ENCODE measurements at places on chromosomes 2 and 18.
A peak's percentile ranks its signal among the peaks of the same experiment; 100 is the strongest.

DNA sequence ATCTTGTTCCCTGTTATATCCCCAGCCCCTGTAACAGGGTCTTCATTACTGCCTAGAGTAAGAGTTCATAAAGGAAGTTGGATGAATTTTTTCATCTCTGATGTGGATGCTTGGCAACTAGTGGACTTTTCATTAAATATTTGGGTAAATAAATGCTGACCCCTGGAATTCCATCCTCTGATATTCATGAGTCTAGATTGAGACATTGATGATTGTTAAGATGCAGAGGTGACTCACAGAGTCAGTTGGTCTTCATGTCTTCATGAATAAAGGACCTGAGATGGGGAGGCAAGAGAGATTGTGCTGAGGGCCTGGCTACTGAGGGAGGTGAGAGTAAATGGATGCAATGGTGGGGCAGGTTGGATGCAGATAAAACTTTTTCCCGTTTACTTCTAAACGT is 132.7 kb upstream of the NT5C1B start:
- DNase-seq: no peak

- peak; percentile 19 for DNase-seq
These were observed 100.7 kb upstream of the STK39 start for GRCh38 chr2:168348076-168348475.

GRCh38 chr2:11945139-11946126 is 199.0 kb downstream of the LPIN1 start:
- DNase-seq: no peak

GRCh38 chr18:5627776-5628511 is 84.1 kb upstream of the EPB41L3 start:
- DNase-seq: no peak

- no peak for DNase-seq
These were observed 122.6 kb downstream of the CABLES1 start for GRCh38 chr18:23257686-23258565.

DNA sequence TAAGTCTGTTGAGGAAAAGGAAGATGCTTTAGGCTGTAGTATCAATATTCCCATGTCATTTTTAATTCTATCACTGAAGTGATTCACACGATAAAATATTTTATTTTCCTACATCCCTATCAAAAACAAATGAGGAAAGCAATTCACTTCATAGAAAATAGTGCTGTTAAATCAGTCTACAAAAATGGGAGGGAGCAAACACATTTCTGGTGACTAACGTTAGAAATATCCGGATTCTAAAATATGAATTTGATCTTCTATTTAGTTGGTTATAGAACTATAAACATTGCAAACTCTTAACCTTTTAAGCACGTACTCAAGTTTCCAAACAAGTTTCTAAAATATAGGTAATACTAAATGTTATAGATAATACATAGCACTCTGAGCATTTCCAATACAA is 20.8 kb downstream of the ATF2 start:
- DNase-seq: no peak

DNA sequence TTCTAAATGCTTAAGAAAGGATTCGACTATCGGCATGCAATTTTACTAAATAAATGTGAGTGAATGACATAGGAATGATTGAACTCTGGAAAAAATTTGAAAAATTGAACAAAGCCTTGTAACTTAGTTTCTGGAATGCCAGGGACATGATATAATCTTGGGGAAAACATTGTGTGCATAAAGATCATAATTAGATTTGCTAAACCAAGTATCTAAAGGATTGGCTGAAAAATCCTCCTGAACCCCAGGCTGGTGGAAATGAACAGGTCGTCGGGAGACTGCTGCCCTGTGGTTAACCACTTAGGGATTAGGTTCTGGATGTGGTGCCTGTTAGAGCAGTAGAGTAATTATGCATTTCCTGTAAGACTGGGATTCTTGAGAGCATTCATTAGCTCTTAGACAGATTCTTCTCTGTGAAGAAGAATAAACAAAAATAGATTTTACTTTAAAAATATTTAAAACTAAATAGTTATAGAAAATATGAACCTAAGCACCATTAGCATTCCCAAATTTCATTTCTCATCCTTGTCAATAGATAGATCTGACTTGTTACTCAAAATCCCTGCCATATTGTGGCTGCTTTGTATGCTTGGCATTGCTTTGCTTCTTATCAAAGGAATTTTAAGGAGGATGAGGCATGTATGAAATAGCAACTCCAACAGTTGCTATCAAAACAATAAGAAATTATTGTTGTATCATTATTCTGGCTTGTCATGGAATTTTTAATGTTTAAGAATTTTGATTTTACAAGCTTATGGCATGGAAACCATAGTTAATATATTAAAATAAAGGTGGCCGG is 55.9 kb downstream of the LYPD6B start:
- no peak for DNase-seq

GRCh38 chr2:20617081-20617575 is 33.8 kb downstream of the HS1BP3 start:
- peak; percentile 44 for DNase-seq

- DNase-seq: no peak
These were observed 858.7 kb upstream of the ACVR2A start for GRCh38 chr2:146986161-146986560.

- peak; percentile 15 for DNase-seq
These were observed 107.9 kb downstream of the PRKCE start for GRCh38 chr2:45759310-45759851.

DNA sequence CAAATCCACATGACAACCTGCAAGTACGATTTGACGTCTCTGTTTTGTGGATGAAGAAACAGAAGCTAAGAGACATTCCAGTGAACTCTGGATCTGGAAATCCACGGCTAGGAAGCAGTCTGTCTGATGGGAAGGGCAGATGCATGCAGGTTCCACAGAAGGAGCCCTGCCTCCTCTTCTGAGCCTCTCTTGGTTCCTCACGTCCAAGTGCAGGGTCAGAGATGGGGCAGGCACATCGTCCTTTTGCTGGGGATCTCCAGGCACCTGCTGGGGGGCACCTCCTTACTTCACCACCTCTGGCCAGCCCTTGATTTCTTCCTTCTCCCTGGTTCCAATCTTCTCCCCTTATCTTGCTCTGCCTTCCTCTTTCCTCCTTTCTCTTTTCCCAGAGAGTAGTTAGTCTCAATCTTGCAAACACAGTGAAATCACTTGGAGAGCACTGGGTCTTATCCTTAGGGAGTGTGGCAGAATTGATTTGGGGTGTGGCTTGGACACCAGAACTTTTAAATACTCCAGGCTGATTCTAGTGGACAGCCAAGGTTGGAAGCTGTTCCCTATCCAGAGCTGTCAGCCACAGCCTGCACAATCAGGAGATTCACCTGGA is 137.8 kb downstream of the BCL2 start:
- DNase-seq: no peak

DNA sequence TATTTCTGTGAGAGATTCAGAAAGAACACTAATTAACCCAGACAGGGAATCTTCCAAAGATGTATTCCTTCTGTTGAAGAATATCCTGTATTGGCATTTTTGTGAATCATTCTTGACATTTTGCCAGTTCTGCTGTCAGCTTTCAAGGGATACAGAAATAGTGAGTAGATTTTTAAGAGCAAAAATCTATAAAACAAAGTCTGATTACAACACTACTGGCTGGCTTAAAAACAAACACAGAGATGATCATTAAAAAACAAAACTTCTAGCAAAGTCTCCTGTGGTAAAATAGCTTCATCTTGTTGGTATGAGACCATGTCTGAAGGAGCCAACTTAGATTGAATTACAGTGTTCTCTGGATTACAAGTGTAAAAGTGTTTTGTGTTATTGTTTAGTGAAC is 866.3 kb upstream of the KLHL29 start:
- no peak for DNase-seq

- DNase-seq: no peak
These were observed 18.9 kb downstream of the TET3 start for GRCh38 chr2:74003494-74004211.

- peak; percentile 88 for DNase-seq
These were observed at the start of gene ZNF514 for GRCh38 chr2:95159690-95160449. Gene ZNF514 (minus strand): TSS chr2:95159848. CDS start chr2:95153253, 6,595 bp downstream.

GRCh38 chr2:158618891-158619490 is 162.2 kb downstream of the PKP4 start:
- no peak for DNase-seq

DNA sequence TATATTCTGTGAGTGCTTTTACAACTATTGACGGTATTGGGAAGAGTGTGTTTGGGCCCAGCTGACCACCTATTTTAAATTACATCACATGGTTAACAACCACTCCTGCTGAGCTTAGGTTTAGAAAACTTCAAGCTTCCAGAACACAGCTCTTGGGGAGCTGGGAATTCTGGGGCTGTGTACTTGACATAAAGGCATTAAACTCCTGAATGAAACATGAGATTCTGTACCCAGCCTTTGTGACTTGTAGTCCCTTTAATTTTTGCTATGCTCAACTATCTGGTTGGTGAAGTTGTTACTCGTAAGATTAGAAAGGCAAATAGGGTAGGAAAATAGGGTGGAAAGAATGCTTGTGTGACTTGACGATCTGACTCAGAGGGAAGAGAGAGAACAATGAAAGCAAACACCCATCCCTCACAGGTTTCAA is 66.9 kb downstream of the LTBP1 start:
- no peak for DNase-seq

DNA sequence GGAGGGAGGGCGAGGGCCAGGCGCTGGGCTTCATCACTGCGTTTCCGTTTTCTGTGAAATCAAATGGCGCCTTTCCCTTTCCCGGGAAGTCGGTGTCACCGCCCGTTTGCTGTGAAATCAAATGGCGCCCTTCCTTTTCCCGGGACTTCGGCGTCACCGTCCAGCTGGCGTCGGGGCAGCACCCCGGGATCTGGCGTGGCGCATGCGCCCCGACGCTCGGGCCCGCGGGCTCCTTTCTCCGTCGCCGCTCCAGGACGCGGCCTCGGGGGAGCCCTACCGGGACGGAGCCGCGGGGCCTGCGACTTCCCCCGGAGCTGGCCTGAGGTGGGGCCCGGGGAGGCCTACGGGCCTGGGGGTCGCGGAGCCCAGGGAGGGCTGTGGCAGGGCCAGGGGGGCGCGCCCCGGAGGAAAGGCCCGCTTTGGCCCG is at the start of gene FAM228A:
TSS of gene FAM228A (plus strand) at position 203 of the 427 bp plus-strand sequence. CDS start 428 bp downstream, outside the sequence.
- no peak for DNase-seq

DNA sequence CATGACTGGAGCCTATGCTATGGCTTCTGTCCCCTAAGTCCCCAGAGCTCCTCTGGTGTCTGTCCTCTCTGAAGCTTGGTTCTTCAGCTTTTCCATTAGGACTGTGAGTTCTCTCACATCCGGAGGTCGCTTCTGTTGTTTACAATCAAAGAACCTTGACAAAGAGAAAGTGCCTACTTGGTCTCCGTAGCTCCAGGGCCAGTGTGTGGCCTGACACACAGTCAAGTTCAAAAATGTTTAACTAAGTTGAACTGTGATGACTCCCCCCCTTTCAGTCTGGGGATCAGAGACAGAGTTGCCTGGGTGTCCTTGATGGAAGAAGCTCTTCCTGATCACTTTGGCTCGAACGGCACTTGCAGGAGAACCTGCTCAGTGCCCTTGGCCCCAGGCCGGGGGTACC is 26.3 kb upstream of the YWHAQ start:
- no peak for DNase-seq

DNA sequence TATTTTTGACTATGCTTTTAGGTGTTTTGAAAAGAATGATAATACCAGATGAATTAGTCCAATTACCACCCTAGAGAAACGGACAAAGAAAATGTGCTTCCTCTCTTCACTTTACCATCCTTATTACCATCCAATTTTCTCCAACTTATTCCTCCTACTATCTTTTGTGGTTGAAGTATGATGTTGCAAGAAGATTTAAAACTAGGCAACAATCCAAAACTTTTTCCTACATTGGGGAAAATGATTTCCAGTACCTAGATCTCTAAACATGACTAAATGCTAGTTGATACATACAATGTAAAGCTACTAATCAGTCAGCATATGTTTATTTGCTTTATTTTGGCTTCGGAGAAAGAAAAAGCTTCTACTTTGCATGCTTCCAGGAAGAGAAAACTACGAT is 355.0 kb upstream of the LYPD1 start:
- DNase-seq: no peak

- no peak for DNase-seq
These were observed 35.7 kb downstream of the NOL10 start for GRCh38 chr2:10654069-10654468.

Data from nephron progenitor cell (in vitro differentiated cells).